ENCODE measurements at places on chromosomes 1 and 21.

- no peak for DNase-seq
Observed at GRCh38 chr1:24966121-24966723, 36.1 kb upstream of the RUNX3 start.

- DNase-seq: no peak
Observed at GRCh38 chr1:18072066-18072465, 35.5 kb upstream of the IGSF21 start.

GRCh38 chr1:109158433-109158832 lies 44.5 kb downstream of the ELAPOR1 start:
- DNase-seq: no peak

GRCh38 chr1:78176448-78176847 lies 130.7 kb downstream of the GIPC2 start:
- no peak for DNase-seq

DNA sequence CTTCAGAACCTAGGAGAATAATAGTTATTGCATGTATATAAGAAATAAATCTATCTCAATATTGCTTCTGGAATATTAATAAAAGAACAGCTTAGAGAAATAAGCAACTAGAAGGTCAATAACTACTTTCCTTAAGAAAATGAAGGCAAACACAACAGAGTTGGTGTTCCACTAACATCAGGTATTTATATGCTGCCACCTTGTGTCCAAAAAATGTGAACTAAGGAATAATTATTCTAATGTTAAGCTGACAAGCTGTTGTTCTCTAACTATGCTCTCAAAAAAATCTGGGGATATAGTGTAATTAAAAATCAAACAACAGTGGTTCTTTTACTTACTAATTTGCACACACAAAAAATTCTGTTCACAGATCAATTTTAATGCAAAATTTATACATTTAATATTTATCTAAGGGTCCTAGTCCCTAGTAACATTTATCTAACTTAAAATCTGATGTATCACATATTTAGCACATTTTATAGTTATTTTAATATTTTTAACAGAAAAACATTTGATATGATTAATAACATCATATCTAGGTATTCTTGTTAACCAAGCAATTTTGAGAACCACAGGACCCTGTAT lies 39.6 kb downstream of the UCHL5 start:
- DNase-seq: peak; percentile 41

GRCh38 chr1:157199421-157199755 lies 61.2 kb upstream of the ETV3 start:
- no peak for DNase-seq

DNA sequence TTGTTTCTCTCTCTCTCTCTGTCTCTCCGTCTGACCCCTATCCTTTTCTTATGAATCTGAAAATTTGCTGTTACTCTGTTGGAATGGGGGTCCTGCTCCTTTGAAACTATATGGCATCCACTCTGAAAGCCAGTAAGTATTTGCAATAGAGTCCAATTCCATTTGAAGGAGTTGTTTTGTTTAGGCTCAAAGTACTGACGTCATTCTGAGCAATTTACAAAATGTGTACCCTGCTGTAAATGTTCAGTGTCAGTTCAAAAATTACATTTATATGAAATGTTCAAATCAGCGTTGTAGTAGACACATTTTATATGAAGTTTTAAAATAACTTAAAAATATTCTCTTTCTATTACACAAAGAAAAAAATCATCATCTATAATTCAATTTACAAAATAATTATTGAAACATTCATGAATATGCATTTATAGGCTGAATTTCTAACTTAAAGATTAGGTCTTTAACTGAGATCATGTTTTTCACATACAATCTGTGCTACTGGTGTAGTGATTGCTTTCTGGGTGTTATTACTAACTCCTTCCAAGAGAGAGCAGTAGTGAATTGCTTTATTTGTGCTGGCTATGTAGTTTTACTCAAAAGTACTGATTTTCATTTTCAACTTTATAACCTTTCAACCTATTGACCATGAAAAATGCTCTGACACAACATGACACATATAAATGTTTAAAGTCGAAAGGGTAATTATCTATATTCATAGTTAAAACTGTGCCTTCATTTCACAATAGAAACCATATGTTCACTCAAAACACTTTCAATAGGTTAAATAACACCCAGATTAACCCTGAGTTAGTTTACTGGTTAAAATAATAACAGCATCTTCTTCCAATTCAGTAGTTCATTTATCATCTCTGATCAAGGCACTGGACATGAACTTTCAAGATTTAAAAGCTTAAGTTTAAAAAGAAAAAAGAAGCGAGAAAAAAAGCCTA lies 253.1 kb upstream of the ADGRL4 start:
- DNase-seq: no peak

DNA sequence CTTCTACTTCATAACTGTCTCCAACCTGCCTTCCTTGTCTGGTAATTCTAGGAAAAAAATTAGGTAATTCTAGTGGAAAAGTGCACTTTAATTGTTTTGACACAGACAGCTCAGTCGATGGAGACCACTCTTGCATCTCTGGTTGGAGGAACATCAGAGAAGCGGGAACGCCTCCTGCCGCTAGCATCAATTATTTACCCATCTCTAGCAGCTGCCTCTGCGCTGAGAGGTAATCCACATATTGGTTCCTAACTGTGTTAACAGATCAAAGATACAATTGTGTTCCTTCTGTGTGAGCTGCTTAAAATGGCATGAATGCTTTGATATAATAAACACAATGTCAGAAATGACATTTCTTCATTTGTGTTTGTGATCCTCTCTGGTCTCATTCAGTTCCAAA lies 33.3 kb downstream of the C2CD2 start:
- DNase-seq: no peak

- DNase-seq: peak; percentile 46
Observed at GRCh38 chr1:101567582-101568189, 330.9 kb downstream of the S1PR1 start.

DNA sequence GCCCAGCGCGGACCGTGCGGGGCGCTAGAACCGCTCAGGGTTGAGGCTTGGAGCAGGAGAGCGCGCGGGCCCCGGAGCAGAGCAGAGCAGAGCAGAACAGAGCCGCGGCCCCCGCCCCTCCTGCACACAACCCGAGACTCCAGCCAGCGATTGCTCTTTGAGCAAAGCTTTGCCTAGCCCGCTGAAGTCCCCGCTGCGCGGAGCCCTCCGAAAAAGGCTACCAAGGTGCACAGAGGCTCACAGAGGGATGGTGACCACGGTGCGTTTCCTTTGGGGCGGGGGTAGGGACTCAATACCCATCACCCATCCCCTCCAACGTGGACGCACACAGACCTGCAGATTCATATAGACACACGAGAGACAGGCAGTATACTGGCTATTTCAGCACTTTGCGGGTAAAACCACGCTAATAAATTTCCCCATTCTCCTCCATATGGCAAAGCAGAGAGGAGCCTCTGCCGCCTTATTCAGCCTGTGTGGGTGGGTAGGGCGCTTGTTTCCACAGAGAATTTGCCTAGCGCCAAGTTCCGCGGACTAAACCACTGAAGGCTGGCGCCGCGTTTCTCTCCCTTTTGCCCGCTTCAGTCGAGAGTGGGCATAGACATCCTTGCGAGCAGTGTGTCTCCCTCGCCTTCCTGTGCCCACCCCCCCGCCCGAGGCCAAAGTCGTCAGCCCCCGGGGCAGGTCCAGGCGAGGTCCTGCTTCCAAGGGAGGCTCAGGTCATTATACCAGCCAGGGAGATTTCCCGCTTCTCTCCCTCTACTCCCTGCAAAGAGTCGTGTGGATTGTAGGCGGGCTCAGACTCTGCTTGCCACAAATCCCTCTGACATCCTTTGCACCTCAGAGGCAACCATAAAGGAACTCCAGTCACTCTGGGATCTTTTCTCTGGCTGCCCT lies 8.5 kb downstream of the HLX start:
- no peak for DNase-seq

DNA sequence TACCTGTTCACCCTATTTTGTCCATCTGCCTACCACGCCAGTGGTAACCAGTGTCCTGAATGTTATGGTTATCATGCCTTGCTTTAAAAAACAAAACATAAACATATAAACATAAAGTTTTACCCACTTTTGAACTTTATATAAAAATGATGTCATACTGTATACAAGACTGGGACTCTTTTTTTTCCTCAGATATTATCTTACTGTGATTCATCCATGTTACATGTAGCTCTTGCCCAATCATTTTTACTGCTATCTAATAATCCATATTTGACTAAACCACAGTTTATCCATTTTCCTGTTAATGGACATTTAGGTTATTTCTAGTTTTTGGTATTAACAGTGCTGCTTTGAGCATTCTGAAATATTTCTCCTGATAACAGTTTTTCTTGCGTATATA lies 78.8 kb downstream of the GPR161 start:
- no peak for DNase-seq

GRCh38 chr1:44571712-44572571 lies 102.3 kb downstream of the TMEM53 start:
- peak; percentile 21 for DNase-seq

- DNase-seq: no peak
Observed at GRCh38 chr1:213201380-213202155, 150.5 kb downstream of the RPS6KC1 start.

Measured in immature natural killer cell (primary cell).